ENCODE measurements at places on chromosomes 4 and X.

- no peak for DNase-seq
These were observed 216.9 kb downstream of the PTTG2 start for GRCh38 chr4:38177035-38177546.

DNA sequence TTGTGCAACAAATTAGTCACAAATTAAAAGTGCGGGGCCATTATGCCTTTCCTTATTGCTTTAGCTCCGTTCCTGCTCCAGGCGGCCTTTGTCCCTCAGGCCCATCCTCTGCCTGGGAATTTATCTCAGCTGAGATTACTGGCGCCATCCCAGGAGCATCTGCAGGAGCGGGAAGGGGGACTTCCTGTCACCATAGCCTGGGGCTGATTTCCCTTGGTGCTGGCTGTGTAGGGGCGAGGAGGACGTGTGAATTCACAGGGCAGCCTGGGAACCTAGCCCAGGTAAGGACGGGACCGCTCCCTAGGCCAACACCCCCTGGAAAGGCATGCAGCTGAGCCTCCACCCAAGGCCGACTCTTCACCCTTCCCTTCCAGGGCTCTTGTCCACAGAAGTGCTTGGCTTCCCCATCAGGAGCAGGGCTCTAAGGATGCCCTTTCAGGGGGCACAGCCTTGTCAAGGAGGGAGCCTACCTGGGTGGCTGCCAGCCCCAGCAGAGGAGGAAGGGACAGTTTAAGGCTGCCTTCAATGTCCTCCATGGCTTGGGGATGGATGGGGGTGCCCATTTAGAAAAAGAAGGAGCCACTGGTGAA, 72.6 kb upstream of the NKX1-1 start:
- no peak for DNase-seq

DNA sequence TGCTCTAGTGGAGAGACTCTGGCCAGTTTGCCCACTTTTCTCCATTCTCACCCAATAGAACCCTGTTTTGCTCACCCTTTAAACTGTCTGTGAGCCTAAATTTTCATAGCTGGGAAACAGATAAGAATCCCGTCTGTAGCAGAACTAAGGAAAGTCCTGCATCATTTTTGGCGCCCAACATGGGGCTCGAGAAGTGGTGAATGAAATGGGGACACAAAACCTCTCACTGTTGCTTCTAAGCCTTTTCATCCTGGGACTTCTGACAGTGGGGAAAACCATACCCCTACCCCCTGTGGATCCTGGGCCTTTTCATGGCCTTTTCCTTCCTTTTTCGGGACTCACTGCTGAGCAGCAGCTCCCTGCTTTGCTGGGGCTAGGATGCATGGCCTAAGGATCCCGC, 189.9 kb downstream of the INPP4B start:
- DNase-seq: no peak

- DNase-seq: no peak
These were observed 182.9 kb downstream of the MAML3 start for GRCh38 chr4:139971111-139971510.

DNA sequence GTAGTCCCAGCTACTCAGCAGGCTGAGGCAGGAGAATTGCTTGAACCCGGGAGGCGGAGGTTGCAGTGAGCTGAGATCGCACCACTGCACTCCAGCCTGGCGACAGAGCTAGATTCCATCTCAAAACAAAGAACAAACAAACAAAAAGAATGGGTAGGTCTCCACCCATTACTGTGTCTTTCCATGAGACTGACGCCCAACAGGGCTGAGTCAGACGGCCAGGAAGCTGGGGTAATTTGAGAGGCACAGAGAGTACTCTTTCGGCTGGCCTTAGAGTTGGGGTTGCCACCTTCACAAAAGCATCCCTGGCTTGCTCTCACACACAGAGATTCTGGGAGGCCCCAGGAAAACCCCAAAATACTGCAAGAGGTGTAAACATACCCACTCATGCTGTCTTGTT, 72.0 kb upstream of the DHRSX start:
- DNase-seq: no peak

GRCh38 chr4:184283659-184284335, 66.1 kb upstream of the ENPP6 start:
- DNase-seq: no peak

- no peak for DNase-seq
These were observed 28.4 kb upstream of the CPLX1 start for GRCh38 chr4:854356-854755.

DNA sequence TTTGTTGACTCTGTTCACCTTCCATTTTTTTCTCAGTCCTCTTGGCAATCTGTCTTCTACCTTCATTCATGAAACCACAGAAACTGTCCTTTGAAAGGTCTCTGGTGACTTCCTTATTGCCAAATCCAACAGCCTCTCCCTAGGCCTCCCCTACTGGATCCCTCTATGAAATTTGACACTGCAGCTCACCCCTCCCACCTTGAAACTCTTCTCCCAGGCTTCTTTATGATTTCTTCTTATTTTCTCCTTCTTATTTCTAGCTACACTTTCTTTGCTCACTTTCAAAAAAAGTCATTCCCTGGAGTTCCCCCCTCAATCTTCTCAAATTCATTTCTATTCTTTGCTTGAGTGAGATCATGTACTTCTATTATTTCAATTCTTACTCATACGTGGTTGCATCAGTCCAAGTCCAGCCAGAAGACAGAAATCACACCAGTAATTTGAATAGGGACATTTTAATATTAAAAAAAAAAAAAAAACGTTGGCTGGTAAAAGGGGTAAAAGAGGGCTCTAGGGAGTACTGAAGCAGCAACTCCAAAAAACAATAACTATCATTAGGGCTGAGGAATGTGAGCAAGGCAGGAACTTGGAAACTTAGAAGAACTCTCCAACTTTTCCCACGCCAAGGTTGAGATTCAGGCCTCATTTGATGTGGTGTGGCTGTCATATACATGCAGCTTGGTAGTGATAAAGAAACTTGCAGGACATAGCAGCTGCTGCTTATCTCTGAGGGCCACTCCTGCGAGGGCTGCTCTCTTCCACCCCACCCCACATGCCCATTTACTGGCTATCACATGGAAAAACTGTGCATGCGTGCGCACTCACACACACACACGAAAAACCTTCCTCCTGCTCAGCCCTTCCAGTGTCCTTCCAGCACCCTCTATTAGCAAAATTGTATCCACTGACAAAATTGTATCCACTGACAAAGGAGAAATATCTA, 169.8 kb upstream of the GALNT7 start:
- no peak for DNase-seq

DNA sequence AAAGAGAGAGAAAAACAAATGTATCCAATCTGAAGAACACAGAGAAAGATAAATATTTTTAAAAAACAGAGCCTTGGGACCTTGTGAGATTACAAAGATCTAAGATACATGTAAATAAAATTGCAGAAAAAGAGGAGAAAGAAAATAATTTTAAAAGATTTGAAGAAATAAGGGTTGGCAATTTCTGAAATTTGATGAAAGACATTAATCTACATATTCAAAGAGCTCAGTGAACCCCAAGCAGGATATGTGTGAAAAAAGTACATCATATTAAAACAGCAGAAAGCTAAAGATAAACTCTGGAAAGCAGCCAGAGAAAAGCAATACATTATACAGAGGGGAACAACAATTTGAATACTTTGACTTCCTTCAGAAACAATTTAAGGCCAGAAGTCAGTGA, 244.7 kb downstream of the ENOX2 start:
- DNase-seq: no peak

- no peak for DNase-seq
These were observed 18.6 kb downstream of the PDGFC start for GRCh38 chr4:156953001-156953400.
